Temporal lobe (tissue), 4 donors: ENCODE measurements at places on chromosomes 2 and 18. TPM values are rescaled to one million over a fixed set of nuclear protein-coding genes. Genes with fewer than 3 reads are reported as not detected.

Gene MATN3
- total RNA-seq = 2.0 TPM

Gene TRPM8
- under 0.01 TPM for total RNA-seq

Gene SATB2
- total RNA-seq = 310 TPM

Gene RFX8
- total RNA-seq = 0.49 TPM

Gene APLF
- total RNA-seq = 4.7 TPM

Gene ANKRD29
- total RNA-seq = 2.0 TPM

Gene TXNL1
- total RNA-seq = 33.7 TPM

Gene SAG
- not detected for total RNA-seq

Gene SERPINB4
- not detected for total RNA-seq

Gene CAPN14
- 0.98 TPM for total RNA-seq

Gene IWS1
- 28.3 TPM for total RNA-seq

Gene OTX1
- 3.4 TPM for total RNA-seq

Gene LRRTM1
- total RNA-seq = 10.6 TPM

Gene PRSS56
- total RNA-seq = under 0.01 TPM
